ENCODE measurements at places on chromosomes 2 and 18.

DNA sequence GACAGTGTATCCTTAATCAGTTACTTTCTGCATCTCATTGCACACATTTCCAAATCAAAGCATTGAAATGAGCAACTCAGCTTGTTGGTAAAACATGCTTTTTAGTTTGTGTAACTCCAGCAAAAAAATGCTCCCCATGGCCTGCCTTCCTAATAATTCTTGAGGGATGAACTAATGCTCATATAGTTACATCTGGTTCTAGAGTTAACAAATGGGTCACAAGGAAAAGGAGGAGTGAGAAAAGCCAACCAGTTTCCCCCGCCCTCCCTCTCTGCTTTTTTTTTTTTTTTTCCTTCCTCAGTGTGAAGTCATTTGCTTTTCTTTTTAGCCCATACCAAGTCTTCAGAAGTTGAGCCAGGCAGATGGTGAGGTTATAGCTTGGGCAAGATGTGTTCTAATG is 231.7 kb downstream of the MTX2 start:
- DNase-seq: no peak

DNA sequence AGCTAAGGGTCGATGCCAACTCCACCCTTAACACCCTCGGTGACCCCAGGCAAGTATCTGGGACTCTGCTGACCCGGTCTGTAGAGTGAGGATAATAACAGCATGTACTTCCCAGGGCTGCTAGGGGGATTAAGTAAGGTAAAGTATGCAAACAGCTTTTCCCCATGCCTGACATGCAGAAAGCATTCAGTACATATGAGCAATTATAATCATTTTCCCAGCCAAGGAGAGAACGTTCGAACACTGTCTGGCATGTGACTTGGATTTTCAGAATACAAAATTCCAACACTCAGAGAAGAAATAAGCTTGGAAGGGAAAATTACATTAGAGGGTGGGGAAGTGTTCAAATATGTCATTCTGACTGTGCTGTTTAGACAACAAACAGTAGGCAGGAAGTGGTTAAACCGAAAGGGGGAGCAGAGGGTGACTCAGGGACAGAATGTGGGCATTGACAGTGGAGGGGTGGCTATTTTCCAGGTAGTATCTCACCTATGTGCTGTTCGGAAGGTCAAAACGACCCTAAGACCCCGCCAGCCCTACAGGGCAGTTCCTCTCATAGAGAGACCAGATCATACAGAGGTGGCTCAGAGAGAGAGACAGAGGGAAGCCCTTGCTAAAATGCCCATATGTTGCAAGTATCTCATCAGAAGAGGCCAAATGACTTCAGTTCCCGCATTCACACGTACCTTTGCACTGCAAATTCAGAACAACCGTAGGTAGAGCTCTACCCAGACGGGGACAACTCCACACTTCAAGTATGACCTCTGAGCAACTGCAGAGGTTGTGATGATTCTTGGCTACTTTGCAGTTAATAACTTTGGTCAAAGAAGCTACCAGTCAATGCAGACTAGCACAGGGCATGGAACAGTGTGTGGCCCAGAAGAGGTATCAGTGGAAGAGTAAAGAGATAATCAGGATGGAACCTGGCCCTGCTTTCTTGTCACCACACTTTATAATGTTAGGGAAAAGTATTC is 14.8 kb downstream of the ASPRV1 start:
- peak; percentile 60 for DNase-seq

DNA sequence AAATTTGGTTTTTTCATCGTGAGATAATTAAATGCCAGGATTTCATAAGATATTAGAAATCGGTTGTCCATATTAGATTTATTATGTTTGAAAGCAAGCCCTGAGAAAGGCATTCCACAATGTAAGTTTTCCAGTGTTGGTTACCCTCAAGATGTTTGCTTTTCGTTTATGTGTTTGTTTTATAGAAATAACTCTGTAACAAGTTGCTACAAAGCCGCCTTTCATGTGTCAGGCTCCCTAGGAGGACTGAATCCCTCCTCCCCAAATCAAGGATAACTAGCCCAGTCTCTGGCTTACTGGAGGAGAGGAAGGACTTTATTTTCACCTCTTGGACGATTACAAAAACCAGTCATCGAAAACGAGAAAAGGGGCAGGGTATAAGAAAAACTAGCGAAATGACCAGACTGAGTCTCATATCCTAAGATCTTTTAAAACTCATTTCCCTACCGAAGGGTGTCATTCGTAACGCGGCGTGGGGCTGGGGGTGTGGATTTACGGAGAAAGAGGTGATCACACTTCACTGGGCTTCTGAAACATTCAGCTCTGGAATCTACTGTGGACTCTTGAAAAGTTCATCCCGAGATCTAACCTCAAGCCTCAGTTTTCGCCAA is 1.0 kb upstream of the PEX13 start:
- DNase-seq: peak; percentile 20

GRCh38 chr2:159712929-159713420 is 669 bp downstream of the MARCHF7 start:
- peak; percentile 23 for DNase-seq

GRCh38 chr2:176134035-176134434 is 4.5 kb downstream of the HOXD8 start:
- no peak for DNase-seq

GRCh38 chr2:178108176-178108575 is 4.1 kb upstream of the RBM45 start:
- no peak for DNase-seq

- no peak for DNase-seq
These were observed 558 bp downstream of the DNAJC10 start for GRCh38 chr2:182716650-182716979.

DNA sequence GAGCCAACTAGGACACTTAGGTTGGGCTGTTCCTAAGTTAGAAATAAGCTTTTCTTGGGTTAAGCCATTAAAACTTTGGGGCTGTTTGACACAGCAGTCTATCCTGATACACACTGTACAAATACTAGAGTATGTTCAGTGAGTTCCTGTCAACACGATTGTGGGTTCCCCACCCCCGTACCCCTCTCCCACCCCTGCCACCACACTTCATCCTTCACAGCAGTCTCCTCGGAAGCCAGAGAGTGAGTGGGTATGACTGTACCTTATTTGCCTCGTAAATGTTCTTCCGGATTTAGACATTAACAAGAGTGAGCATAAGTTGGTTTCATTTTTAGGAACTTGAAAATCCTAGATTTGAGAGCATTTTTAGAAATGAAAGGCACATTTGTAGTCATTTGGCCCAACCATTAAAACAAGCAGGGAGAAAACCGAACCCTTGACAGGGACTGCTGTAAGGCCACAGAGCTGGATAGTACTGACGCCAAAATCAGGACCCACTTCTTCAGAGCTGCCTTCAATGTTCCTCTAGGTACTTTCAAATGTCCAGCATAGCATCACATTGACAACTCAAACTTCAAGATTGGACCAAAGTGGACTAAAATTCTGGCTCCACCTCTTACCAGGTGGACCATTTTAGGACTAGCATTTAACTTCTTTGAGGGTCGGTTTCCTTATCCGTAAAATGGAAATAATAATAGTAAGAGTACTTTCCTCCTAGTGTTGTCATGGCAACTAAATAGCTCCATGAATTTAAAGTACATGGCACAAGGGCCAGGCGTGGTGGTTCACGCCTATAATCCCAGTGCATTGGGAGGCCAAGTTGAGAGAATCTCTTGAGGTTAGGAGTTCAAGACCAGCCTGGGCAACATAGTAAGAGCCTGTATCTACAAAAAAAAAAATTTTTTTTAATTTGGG is 166.3 kb upstream of the SERTAD2 start:
- no peak for DNase-seq

GRCh38 chr2:180728928-180729559 is 251.4 kb upstream of the UBE2E3 start:
- peak; percentile 17 for DNase-seq

DNA sequence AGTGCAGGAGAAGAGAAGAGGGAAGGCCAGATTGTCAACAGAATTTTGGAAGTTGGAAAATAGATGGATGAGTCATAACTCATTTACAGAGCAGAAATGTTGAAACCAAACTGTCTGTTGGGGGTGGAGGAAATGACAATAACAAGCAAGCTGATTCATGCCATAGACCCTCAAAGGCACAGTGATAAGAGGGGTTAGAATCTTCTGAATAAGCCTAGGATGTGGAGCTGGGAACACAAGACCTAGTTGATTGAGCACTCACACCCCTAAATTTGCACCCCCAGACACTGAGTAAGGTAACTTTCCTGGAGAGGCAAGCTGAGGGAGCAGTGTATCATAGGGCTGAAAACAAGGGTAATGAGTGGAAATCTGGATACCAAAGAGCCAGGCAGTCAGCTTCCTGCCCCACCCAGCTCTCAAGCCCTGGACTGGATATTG is 141.4 kb downstream of the SCG2 start:
- peak; percentile 3 for DNase-seq

DNA sequence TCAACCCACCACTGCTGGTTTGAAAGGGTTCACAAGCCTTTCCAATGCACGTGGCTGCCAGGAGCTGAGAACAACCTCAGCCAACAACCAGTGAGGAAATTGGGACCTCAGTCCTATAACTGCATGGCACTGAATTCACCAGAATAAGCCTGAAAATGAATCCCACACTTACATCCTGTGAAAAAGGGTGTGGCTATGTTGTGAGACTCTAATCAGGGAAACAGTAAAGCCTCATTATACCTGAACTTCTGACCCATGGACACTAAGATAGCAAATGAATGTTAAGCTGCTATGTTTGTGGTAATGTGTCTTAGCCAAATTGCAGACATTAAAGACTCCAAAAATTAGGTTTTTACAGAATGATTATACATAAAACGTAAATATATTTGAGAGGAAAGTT is 515.8 kb downstream of the IRS1 start:
- DNase-seq: no peak

GRCh38 chr2:37344453-37345361 is at the start of gene QPCT:
Gene QPCT, plus strand, starts transcription at chr2:37344630. Its CDS starts 102 bp downstream, at chr2:37344732.
- DNase-seq: peak; percentile 87

DNA sequence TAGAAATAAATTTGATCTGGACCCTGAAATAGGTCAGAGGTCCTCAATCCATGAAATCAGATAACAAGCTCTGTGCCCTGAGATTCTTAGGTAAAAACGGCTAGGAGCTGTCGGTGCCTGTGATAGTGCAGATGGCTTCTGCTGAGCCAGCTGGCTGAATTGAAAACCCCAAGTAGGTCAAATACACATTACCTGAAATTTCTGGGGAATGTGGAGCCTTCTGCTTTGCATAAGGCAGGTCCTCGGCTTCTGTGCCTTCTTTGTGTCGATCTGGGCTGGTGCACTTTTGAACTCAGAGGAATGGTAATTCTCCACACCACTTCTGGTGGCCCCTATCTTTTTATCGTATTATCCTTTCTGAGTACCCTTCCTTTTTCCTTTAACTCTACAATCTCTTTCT is 66.6 kb downstream of the CNTNAP5 start:
- no peak for DNase-seq

DNA sequence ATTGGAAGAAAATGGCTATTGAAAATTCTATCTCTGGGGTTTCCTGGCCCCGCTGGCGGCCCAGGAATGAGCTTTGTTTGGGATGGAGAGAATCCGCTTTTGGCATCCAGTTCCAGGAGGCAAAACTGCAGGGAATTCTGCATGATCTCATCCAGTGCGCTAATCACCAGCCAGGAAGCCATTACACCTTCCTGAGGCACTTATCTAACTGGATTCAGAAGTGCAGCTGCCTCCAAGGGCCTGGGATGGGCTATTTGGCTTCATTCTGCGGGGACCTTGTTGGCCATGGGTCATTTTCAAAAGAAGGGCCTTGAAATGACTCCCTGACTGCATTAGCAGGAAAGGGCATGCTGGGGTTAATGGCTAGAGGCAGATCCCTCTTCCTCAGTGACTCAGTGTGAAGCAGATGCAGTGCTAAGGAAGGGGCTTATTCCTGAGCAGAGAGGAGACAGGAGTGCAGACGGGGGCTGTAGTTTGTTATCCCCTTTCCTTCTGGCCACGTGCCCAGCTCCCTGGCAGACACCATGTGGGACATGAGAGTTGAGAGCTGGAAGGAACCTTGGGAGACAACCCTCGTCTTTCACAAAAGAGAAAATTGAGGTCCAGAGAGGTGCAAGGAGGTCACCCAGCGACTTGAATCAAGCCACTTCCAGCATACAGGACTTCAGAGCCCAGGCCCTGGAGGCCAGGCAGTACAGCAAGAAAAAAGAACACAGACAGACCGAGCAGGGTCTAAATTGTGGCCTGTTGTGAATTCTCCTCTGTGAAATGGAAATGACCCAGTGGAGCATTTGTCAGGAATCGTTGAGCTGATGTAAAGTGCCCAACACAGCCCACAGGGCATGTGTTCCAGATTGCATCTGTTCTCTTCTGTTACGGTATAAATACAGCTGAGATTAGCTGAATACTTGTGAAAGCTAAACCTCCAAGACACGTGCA is 161.8 kb downstream of the PRKCE start:
- DNase-seq: no peak

GRCh38 chr18:34786162-34786741 is 76.2 kb downstream of the DTNA start:
- no peak for DNase-seq

DNA sequence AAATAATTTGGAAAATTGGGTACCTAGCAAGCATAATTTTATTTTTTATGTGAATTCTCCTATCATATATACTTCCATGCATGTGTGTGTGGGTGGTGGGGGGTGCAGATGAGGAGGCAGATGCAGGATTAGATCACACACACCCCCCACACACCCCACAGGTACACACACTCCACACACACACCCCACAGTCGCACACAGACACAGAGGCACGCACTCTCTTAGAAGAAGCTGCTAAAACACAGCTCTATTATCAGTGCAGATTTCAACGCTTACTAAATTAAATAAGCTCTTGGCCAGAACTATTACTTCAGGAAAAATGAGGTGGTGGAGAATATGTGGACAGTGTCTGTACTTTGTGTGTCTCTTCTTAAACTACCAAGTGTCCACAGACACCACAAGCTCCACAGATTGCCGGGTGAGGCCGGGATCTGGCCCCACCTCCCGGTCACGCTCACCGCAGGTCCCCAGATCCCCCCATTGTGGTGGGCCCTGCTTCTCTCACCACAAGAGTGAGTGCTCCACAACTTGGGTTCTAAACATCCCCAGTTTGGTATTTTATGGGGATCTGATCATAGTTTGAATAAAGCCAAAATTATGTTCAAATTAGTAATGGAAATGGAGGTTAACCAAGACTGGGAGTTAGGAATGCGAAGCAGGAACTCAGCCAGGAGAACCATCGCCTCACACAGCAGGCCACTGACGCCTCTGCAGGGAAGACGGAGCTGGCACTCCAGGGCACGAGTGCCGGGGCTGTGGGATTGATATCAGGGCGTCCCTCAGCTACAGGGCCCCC is 102.1 kb downstream of the PXDN start:
- no peak for DNase-seq

- no peak for DNase-seq
These were observed 28.6 kb downstream of the STK17B start for GRCh38 chr2:196142825-196143224.

GRCh38 chr2:148209603-148210002 is 188.7 kb downstream of the MBD5 start:
- peak; percentile 36 for DNase-seq

- DNase-seq: no peak
These were observed 21.2 kb upstream of the IL1A start for GRCh38 chr2:112805542-112805941.

Data from A549 (cell line).